ENCODE measurements at places on chromosomes 6 and 20.

DNA sequence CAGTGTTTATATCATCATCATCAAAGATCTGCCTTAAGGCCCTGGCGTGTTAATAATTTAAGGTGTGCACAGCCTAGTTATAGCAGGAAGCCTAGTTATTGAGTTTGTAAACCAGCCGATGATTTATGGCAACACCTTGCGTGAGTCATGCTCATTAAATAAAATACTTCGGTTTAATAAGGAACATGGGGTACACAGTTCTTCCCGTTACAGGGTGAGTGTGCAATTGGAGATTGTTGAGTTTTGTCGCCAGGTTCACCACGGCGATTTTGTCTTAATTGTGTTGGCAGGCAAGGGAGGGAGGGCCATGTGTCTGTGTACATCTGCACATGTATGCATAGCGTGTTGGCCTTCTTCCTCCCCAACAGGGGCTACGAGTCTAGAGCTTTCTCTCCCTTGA lies 104.0 kb downstream of the TFAP2A start:
- no peak for DNase-seq

GRCh38 chr6:80940571-80940970 lies 811.9 kb downstream of the TENT5A start:
- no peak for DNase-seq

DNA sequence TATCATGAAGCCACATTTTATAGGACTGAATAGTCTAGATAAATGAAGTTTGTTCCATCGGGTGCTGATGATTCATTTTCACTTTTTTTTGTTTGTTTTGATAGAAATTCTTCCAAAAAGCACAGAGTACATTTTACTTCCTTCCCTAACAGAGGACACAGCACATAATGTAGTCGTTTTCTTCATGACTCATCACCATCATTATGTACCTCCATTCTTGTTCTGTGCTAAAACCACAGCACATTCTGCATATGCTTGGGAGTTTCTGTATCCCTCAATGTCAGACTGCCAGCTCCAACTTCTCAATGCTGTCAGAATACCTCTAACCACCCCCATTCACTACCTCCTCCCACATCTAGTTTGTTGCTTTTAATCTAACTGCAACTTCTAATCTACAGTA lies 1004.9 kb upstream of the ADGRB3 start:
- DNase-seq: no peak

GRCh38 chr20:44223721-44224120 lies 13.2 kb upstream of the OSER1 start:
- no peak for DNase-seq

DNA sequence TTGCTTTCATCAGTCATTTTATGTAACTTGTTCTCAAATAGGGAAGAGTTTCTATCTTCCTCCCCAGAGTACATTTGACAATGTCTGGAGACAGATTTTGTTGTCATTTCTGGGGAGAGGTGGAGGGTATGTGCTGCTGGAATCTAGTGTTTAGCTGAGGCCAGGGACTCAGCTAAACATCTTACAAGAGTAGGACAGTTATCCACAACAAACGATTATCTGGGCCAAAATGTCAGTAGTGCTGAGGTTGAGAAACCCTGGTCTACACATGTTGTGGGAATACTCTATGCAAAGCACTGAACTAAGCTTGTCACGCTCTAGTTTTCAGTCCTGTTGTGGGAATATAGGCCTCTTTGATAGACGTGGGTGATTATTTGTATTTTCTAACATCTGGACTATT lies 171.4 kb downstream of the CD109 start:
- DNase-seq: no peak

DNA sequence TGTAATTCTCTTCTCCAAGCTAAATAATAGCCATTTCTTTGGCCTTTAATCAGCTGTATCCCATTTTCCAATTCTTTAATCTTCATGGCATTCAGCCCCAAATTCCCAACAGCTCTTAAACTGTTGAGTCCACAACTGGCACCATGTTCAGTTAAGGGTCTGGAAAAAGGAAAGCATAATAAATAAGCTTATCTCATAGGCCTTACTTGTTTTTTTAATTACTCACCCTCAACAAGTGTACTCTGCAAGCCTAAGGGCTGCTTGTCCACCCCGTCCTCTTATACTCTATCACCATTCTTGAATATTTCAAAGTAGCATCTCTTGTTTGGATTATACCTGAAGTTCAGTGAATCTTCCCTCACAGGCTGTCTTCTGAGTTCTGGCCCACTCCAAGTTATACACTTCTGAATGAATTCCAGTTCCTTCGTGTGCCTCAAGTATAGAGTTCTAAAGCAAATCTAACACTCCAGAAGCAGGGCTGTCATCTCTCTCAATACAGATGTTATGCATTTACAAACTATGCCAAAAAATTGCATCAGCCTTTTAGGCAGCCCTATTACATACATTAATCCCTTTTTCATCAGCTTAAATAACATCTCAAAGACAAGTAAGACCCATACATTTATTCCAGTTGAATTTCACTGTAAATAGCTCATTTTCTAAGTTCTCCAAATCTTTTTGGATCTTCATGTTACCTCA lies 98.7 kb downstream of the COL21A1 start:
- DNase-seq: no peak

- no peak for DNase-seq
Measured at GRCh38 chr6:49933526-49933925, 30.4 kb downstream of the DEFB114 start.

- DNase-seq: no peak
Measured at GRCh38 chr6:157937916-157938315, 43.7 kb upstream of the SYNJ2 start.

DNA sequence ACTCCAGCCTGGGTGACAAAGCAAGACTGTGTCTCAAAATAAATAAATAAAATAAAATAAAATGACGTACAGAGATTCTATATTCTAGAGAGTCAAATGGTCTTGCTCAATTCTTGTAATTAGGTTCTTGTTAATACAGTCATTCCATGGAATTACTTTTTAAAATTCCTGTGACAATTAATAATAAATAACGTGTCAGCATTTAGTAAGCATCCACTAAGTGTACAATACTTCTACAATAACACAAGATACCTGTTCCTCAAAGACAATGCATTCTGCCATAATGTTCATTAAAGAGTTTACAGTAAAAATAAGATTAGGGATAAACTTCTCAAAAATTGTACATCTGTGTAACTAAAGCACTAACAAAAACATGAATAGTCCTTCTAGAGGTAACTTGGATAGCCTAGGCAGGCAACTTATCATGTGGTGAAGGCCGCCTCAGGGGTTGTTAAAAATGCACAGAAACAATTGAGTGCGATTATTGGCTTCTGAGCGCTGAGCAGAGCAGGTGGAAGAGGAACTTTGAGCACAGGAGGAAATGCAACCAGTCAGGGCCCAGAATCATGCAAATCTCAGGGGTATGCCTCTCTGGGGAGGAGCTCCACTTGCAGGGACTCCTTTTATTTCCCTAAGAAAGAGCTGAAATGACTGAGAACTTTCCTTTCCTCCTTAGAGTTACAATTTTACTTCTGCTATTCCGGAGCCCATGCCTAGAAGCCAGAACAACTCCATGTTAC lies 37.1 kb downstream of the QRSL1 start:
- no peak for DNase-seq

- DNase-seq: no peak
Measured at GRCh38 chr6:156880913-156881312, 103.7 kb downstream of the ARID1B start.

DNA sequence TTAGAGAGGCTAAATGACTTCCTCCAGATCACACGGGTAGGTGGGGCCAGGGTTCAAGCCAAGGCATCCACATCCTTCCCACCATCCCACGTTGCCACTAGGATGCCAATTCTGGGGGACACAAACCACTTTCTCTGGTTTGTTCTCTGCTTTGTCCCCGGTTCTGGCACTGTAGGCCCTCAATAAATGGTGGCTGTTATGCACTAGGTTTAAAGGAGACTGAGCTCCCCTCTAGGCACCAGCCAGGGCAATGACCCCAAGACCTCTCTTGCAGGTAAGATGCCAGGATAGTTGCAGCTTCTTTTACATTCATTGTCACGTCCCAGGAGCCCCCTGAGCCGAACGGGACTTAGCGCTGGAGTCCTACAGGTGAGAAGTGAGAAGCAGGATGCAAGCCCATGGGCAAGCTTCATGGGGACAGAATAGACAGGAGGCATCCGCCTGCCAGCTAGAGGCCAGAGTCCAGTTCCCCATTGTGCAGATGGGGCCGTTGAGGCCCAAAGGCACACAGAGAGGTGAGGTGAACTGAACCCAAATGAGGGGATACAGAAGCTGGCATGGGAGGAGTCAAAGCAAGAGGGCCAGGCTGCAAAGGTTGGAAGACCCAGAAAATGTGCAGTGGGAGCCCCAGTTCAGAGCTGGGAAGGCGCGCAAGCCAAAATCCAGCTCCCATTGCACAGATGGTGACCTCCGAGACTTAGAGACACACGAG lies 677 bp downstream of the PXMP4 start:
- no peak for DNase-seq

GRCh38 chr6:16105854-16106253 lies 23.0 kb upstream of the MYLIP start:
- no peak for DNase-seq

DNA sequence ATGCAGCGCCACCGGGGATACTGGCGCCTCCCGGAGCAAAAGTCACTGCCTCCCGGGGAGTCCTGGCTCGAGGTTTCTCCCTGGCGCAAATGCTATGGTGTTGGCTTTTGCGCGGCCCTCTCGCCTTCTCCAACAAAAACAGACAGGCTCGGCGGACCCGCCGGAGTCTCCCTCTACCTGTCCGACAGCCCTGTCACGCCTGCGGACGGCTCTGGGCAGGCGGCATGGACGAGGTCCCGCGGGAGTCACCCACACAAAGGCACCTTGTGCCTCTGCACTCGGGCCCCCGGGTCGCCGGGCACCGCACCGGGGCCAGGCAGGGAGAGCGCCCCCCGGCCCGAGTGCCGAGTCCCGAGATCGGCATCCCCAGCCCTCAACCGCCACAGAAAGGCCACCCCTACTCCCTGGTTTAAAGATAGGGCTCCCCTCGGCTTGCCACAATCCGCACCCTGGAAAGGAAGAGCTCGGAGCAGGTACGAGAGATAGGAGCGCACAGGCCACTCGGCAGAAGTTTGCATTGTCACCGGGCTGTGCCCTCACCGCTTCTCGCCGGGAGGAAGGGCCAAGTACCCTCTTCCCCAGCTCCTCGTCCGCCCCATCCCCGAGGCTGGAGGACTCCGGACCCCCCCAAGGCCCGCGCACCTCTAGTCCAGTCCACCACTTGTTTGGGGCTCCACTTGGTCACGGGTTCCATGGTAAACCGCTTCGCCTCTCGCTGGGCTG lies 903 bp downstream of the CNKSR3 start:
- DNase-seq: no peak

DNA sequence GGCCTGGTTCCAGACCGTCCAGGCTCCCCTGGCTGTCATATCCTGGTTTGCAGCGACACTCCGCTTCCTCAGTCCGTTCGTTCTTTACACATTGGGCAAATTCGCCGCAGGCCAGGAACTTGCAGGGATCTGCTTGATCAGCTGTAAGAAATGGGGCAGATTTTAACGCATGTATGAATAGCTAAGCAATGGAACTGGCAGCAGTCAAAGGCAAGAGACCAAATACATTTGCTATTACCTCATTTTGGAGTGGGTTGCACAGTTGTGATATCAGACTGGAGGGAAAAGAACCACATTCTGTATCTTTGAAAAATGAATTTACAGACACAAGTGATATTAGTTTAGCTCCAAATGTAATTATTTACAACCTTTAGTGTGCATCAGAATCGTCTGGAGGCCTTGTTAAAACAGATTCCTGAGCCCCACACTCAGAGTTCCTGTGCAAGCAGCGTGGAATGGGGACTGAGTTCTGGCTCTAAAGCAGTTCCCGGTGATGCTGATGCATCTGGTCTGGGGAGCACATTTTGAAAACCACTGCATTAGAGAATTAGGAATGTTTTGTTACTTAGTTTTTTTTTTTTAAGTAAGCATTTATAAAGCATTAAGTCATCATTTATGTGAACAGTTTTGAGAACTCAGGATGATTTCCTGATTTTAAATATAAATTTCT lies 141.3 kb downstream of the IMPG1 start:
- DNase-seq: no peak

DNA sequence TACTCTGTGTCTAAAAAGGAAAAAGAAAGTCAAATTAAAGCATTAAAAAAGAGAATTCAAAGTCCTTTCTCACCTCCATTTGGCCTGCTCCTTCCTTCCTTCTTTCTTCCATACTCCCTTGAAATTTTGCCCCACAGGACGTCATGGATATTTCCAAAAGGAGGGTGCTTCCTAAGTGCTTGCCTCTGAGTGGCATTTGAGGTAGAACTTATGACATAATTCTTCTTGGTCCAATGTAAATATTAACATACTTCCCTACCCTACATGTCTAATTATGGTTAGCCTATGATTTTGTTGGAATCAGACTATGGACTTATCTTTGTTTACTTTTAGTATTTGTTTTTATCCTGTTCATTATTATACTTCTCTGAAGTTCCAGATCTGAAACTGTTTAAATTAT lies 132.3 kb downstream of the PFDN4 start:
- DNase-seq: no peak

DNA sequence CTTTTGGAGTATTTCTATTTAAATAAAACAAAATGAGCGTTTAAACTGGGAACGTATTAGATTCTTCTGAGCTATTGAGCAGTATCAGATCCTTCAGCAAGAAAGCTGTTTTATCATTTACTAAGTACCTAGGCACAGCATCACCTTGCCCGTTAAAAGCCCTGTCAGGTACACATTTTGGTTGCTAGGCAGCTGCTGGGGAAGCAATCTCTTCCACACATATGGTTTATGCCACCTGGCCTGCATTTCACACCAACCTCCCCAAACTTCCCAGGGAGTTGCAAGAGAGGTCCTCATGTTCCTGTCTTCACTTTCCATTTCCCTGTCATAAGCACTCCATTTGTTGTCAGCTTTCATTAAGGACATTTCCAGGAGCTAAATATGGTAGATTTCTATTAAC lies 400.1 kb downstream of the PLCB1 start:
- DNase-seq: no peak

DNA sequence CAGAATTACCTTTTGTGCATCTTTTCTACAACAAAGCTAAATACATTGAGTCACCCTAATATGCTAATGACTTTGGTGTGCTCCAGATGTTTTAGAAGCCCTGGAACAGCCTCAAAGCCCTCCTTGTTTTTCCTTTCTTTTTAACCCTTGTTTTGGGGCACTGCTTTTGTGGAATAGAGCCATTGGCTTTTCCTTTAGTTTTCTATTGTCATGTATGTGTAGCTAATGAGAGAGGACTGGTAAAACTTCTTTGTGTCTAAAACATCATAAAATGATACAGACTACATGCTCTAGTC lies 158.8 kb downstream of the JARID2 start:
- no peak for DNase-seq

DNA sequence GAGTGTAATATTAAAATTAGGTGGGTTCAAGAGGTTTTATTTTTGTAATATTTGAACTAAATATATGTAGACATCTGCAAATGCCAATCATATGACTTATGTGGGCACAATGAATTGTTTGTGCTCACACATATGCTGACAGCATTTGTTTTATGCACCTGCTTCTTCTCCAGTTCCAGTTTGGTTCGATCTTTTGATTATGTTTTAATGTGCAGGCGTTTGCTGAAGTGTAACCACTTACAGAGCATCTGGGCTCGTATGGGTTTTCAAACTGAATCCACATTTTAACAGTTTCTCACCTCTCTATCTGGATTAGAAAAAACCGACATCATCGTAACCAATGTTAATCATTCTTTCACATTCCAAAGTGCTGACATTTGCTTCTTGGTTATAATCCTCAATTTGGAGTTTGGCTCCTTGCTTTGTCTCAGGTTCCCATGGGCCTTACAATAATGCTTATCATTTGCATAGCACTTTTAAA lies 129.1 kb upstream of the SPACA1 start:
- DNase-seq: no peak
